Stimulated activated CD8-positive, alpha-beta memory T cell treated with anti-CD3 and anti-CD28 coated beads, Interleukin-12 subunit alpha, Interleukin-12 subunit beta, amount 100 ng/mL, for 4 hours (primary cell): ENCODE measurements at places on chromosomes 1 and 21.

GRCh38 chr1:115828101-115829022, 12.6 kb downstream of the NHLH2 start:
- DNase-seq, result no peak

GRCh38 chr1:94515296-94515947, 26.1 kb downstream of the F3 start:
- no peak for DNase-seq

GRCh38 chr1:76942549-76942948, 75.3 kb downstream of the ST6GALNAC5 start:
- DNase-seq, result no peak

DNA sequence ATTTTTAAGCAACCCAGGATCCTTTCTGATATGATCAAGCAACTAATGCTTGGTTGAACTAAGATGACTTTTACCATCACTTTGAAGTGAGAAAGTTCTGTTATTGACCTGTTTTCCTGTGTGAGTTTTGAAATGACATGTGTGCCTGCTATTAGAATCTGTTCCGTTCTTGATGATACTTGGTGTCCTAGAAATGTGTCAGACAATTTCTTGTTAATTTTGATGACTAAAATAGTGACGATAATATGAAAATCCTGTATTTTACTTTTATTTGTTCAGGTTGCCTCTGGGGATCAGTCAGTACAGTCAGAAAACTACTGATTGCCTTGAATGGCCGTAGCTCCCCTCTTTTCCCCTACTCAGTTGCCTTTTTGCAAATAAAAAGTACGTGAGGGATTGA, 228.0 kb downstream of the RYR2 start:
- no peak for DNase-seq

DNA sequence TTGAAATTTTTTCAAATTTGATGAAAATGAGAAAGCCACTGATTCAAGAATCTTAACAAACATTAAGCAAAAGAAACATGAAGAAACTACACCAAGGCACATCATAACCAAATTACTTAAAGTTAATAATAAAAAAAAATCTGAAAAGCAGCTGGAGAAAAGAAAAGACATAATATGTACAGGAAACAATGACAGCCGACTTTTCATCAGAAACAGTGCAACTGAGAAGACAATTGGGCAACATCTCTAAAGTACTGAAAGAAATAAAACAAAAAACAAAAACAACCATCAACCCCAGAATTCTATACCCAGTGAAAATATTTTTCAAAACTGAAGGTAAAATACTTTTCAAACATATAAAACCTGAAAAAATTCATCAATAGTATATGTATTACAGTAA, 73.8 kb upstream of the DMRTA2 start:
- DNase-seq, result no peak

DNA sequence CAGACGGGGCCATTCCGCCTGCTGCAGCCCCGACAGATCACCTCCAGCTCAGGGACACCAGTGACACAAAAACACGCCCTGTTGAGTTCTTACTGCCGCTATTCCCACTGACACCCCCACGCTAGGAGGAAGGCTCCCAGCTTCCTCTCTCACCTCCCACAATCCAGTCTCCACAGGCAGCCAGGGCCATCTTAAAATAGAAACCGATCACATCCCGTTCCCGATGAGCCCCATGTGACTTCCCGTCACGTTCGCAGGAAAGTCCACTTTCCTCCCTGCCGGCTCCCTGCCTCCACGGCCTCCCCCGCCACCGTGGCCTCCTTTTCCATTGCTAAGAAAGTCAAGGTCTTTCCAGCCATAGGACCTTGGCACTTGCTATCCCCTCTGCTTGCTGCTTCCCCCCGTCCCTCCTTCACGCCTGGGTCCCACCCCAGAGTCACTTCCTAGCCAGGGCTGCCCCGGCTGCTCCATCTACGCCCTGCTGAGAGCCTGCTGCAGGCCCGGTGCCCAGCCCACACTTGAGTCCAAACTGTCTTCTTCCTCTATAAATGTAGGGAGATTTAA, 24.0 kb upstream of the DDOST start:
- no peak for DNase-seq

- DNase-seq, result no peak
Measured at GRCh38 chr1:182279302-182279701, 112.3 kb downstream of the GLUL start.

DNA sequence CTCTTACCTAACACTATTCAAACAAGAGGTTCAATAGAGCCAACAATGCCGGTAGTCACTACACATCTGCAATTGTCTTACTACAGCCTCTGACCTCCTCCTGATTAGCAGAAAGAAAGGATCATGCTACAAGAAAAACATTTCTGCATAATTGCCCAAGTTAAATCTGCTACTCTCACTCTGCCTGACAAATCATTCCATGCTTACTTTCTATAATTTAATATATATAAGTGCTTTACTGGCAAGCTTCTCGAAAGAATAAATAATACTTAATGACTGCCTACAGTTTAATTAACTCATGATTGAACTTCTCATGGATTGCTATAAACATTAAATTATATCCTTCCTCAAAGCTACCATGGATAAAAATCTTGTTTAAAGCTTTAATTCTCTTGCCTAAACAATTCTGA, 156.0 kb downstream of the SLC45A1 start:
- DNase-seq, result no peak

DNA sequence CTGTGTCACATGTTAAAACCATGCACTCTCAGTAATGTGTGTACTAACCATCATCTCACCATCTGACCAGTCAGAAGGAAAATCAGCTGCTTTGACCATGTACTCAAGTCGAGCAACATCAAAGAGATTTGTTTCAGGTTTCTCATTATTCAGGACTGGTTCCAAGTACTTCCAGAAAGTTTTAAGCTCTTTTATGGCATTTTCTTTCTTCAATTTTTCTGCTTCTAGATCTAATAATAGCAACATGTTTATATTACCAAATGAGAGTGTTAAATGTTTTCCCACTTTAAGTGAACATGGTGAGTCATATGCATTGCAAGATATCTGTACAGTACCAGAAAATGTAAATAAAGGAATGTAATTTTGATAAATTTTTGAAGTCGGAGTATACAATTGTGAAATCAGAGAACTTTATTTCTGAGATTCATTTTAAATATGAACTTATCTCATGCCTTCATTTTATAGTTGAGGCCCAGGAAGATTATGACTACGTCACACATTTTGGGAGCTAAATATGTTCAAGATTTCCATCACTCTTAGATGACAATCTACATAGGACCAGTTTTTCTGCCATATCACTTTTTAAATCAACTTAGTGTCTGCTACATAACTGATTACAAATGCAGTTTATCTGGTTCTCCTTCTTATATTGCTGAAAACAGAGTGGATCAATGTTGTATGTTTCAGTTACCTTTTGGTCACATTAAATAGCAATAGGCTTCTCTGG, 87.2 kb downstream of the SPAG17 start:
- no peak for DNase-seq

- DNase-seq, result no peak
Measured at GRCh38 chr1:236141447-236142252, 689 bp upstream of the GPR137B start.

DNA sequence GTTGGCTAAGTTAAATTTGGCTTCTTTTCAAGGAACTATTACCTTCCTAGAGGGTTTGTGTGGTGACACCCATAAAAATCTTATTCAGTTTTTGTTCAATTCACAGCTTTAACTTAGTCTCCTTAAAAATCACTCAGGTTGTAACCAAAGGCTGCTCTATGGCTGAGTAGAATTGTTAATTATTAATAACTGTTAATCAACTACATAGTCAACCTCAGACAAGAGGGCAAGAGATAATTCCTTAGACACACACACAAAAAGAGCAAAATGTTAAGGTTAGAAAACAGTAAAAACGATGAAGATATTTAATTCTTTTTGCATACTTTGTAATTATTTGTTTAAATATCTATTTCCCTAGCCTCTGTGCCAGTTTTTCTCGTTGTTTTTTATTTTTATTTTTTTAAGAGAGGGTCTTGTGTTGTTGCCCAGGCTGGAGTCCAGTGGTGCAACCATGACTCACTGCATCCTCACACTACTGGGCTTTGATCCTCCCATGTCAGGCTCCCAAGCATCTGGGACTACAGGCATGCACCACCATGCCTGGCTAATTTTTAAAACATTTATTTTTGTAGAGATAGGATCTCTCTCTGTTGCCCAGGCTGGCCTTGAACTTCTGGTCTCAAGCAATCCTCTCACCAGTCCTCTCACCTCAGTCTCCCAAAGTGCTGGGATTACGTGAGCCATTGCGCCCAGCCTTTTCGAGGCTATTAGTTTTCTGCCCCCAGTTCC, 215.2 kb downstream of the DISC1 start:
- no peak for DNase-seq

DNA sequence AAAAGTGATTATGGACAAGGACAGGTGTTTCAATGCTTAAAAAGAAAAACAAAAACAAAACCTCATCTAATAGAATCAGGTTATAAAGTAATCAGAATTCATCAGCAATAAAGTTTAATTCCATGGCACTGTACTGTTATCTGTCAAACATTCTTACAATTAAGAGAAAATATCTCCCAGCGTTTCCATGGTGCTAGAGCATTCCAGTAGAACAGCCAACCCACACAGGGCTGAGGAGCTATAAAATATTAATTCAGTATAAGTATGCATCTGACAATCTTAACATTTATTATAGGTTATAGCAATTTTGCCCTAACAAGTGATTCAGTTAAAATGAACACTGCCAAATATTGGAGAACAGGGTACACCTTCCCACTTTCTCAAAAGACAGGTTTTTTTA, 128.7 kb upstream of the DEPDC1 start:
- no peak for DNase-seq

DNA sequence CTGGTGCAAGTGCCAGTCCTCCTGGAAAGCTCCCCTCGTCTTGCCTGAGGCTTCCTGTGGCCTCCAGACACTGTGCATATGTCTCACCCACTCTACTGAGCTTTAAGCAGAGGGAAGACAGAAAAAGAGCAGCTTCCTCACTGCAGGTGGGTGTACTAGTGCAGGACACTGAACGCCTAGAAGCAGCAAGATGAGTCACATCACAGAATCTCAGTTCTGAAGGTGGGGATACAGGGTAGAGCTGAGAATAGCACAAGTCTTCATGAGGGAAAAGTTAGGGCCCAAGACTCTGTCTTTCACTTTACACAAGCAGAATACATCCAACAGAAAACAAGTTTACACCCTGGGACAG, 37.4 kb downstream of the PCAT6 start:
- DNase-seq, result no peak

- no peak for DNase-seq
Measured at GRCh38 chr1:85311818-85312217, 35.4 kb upstream of the BCL10 start.

GRCh38 chr21:29053656-29054055, 19.8 kb downstream of the CCT8 start:
- no peak for DNase-seq

GRCh38 chr1:203451836-203452784, 23.5 kb upstream of the PRELP start:
- no peak for DNase-seq

DNA sequence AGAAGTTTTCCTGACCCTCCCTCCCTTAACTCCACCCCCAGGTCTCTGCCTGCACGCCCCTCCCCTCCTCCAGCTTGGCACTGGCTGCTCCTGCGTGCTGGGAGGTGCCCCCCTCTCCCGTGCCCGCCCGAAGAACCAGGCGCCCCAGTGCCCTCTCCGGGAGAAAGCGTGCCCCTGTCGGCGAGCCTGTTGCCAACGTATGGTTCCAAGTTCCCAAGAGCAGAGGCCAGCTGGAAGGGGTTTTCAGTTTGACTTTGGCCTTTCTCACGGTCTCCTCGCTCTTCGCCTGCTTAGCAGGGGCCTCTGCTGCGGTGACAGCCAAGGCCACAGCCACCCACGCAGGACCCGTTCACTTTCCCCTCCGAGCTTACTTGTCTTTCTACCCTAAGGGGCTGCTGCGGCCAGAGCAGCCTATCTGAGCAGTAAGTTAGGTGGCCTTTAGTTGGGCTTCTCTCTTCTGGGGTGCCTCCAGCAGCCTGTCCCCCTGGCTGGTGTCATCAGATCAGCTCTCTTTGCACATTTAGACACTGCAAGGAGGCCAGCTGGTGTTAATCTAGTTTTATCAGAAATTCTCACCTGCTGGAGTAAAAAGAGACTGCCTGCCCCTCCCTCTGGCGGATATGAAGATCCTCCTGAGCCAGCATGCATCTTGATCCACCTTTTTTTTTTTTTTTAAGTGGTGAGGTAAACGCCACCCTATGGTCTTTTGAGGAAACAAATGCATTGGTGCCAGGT, 1.5 kb downstream of the STUM start:
- no peak for DNase-seq

DNA sequence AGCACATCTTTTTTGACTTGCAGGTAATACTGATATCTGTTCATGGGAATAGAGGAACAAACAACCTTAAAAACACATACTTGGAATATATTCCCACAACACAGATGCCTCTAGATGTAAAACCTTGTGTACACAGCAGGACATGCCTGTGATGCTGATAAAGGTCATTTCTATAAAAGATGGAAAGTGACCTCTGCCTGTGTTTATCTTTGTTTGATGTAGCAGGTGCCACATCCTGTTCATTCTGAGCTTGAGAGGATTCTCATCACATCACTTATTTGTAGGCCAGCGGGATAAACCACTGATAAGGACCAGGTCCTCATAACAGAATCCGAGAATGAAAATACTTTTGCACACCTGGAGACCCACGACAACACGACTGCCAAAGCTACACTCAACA, 133.7 kb downstream of the SMYD2 start:
- no peak for DNase-seq
